Epithelial cell of alveolus of lung (primary cell): ENCODE measurements at places on chromosomes 1 and 21. TPM values are rescaled to one million over a fixed set of nuclear protein-coding genes. Genes with fewer than 3 reads are reported as not detected.

Gene TMEM61
- total RNA-seq: 0.26 TPM in 1 of 2 replicates, not detected in the other

Gene TTC34
- total RNA-seq: 0.26 and 0.32 TPM in 2 replicates

Gene TIAM1
- total RNA-seq: 0.48 and 2.7 TPM in 2 replicates

Gene SPSB1
- total RNA-seq: 11.6 and 32.8 TPM in 2 replicates

Gene PAX7
- not detected in 2 replicates for total RNA-seq

Gene GON4L
- total RNA-seq: 11.6 and 29.6 TPM in 2 replicates

Gene LMX1A
- not detected in 2 replicates for total RNA-seq

Gene UQCRHL
- 0.91 and 3.1 TPM in 2 replicates for total RNA-seq

Gene TPTE
- total RNA-seq: not detected in 2 replicates

Gene SLC45A3
- 2.6 and 6.3 TPM in 2 replicates for total RNA-seq

Gene WNT4
- total RNA-seq: 0.56 TPM in 1 of 2 replicates, not detected in the other

Gene CFAP45
- 0.48 and 0.65 TPM in 2 replicates for total RNA-seq

Gene CDA
- total RNA-seq: 1.9 and 7.1 TPM in 2 replicates

Gene RSPH1
- total RNA-seq: not detected in 2 replicates

Gene PRKAA2
- 1.7 and 2.5 TPM in 2 replicates for total RNA-seq

Gene CRYAA
- not detected in 2 replicates for total RNA-seq

Gene FAM177B
- total RNA-seq: not detected in 2 replicates

Gene HAO2
- total RNA-seq: not detected in 2 replicates

Gene PCSK9
- 1.8 and 40.5 TPM in 2 replicates for total RNA-seq
